H4 (cell line): ENCODE measurements at places on chromosomes 5 and 9.

DNA sequence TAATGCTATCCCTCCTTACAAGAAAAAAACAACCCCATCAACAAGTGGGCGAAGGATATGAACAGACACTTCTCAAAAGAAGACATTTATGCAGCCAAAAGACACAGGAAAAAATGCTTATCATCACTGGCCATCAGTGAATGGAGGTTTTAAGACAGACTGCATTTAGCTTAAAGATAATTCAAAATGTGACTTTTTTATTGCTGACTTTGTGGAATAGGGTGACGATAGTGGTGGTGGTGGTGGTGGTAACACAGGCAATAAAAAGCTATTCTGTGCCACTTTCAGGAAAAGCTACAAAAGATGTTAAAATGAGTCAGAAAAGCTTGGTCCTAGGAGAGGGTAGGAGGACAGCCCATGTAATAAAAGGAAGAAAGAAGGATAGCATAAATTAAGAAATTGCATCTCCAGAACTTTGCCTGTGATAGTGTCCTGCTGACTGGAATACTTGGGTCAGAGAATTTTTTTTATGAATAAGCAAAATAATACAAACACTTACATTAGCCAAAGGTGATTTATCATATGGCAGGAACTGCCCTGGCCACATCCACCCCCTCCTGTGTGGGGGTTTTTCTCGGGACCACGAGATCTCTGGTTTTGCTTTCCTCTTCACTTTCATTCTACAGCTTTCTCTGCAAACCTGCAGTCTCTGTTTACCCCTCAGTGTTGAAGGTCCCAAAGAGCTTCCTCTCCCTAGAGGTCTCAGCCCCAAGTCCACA, 186.7 kb downstream of the DRD1 start:
- no peak for DNase-seq

- DNase-seq = peak; percentile 64
Observed at GRCh38 chr5:143200781-143201398, 202.6 kb downstream of the NR3C1 start.

DNA sequence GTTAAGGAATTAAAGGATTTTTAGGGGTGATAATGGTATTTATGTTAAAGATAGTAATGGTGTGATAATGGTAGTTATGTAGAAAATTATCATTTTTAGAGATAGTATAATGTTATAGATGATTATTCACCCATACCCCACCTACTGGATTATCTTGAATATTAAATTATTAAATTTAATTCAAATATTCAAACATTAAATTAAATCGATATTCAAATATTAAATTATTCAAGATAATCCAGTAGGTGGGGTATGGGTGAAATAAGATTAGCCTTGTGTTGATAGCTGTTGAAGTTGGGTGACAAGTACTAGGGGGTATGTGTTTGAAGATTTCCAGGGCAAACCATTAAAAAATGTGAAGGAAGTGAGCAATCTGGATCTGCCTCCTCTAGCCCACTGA, 15.6 kb downstream of the FAM219A start:
- no peak for DNase-seq

DNA sequence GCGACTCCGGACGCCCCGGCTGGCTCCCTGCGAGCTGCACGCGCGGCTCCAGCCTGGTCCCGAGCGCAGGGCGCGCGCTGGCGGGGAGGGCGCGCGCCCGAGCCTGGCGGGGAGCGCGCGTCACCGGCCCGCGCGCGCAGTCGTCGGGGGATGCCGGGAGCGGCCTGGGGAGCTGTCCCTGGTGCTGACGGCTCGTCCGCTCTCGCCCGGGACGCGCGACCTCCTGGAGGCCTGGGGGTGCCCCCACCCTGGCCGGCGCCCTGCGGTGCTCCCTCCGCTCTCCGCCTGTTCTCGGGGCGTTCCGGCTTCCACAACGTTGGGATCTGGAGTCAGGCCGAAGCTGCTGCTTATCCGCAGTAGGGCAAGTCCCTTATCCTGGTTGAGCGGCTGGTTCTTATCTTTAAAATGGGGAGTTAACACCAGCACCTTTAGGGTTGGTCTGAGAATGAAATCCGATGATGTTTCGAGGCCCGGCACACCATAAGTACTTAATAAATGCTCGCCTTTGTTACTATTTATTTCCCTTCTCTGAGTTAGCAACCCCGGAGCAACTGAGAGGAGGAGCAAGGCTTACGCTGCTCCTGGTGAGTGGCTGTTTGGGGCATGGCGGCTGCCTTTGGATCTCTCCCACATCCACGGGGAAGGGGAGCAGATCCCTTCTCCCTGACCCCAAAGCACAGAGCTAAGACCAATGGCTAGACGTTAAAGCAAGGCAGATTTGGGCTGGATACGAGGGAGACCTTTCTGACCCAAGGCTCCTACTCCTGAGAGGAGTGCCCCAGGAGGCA, at the start of gene FAM163B:
Gene FAM163B, minus strand, starts transcription at position 79 of the 788 bp plus-strand sequence. CDS start 29,166 bp downstream, outside the sequence.
- DNase-seq = no peak

GRCh38 chr5:78279194-78279593, 15.3 kb downstream of the AP3B1 start:
- no peak for DNase-seq

DNA sequence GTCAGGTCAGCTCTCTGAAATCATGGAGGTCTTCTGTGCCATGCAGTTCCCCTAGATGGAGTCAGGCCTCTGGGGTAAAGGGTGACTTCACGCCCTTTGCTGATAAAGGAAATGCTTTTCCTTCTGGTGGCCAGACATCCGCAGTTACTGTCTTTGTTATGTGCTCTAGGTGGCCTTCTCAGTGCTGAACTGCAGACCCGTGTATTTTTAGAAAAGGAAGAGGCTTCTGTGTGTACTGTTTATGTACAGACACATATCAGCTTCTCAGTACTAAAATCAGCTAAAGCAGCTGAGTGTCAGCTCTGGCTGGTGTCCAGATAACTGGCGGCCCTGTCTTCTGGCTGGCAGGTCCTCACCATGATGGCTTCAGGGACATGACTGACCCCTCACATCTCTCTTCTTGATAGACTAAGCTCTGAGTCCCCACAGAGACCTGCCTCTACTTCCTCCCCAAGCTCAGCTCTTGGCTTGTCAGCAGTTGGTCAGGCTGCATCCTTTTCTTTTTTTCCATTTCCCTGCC, 75.3 kb downstream of the ARHGAP26 start:
- DNase-seq = no peak

- no peak for DNase-seq
Observed at GRCh38 chr9:126836216-126836615, 24.2 kb upstream of the ZBTB34 start.

GRCh38 chr9:121551985-121552753, 52.5 kb upstream of the GGTA1 start:
- DNase-seq = no peak

DNA sequence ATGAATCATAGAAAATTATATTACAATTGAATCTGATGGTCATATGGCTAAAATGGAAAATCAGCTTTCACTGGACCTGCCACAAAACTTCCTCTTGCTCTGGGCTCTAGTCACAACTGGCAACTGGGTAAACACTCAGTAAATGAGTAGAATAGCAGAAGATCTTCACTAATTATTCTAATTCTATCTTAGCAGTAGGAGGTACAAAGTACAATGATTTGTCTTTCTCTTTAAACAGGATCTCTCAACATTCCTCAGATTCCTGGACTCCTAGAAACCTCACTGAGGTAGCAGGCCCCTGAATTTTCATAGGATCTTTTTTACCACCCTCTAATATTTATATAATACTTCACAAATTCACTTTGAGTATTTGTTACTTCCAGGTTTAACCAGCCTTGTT, 239.9 kb upstream of the SMARCA2 start:
- DNase-seq = no peak
